DND-41 (cell line): ENCODE measurements at places on chromosomes 12 and 14.

DNA sequence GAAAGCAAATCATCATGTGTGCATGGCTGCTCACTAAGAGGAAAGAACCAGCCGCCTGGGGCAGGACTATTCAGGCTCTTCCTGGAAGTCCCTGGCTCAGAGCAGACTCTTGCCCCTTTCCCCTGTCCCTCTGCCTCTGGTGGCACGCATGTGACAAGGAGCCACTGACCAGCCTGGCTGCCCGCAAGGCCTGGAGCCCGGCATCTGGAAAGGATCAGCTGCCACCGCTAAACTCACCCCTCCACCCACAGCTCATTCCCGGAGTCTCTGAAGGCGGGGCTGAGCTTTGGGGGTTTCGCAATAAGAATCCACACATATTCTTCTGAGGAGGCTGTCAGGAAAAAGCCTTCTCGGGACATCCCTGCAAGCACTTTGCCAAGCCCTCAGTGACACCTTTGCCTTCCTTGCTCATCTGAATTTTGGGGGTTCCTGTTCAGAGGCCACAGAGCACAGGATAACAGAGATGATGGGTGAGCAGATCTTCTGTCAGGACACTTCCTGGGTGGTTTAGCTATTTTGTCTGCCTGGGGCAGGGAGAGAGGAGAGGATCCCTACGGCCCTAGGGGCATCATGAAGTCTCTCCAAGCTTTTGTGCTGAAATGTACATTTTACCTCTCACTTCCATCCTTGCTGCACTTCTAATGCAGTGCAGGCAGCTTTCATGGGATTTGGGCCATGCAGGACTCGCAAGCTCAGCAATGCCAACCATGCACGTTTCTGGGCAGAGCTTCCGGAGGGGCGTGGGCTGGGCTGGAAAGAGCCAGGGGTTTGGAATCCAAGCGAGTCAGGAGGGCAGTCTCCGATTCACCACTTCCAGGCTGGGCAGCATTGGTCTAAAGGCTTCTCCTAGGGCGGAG is 124.8 kb upstream of the MAP1LC3B2 start:
- no peak for DNase-seq

DNA sequence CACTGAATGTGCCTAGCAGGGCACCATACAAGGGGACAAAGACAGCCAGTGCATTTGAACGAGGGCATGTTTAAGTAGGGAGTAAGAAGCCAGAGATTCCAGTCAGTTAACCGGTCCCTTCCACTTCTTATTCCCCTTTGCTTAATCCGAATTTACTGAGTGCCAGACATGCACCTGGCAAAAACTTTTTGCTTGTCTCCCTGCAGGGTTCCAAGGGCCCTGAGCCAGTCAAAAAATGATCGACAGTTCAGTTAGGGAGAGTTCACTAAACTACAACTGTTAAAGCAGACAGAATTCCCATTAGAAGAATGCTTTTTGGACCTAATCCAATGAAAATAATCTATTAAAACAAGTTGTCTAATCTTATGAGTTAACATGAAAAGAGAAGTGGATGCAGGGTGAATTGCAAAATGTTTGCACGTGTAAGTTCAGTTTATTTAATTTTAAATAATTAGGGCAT is 193.8 kb downstream of the TMTC2 start:
- DNase-seq, result no peak

DNA sequence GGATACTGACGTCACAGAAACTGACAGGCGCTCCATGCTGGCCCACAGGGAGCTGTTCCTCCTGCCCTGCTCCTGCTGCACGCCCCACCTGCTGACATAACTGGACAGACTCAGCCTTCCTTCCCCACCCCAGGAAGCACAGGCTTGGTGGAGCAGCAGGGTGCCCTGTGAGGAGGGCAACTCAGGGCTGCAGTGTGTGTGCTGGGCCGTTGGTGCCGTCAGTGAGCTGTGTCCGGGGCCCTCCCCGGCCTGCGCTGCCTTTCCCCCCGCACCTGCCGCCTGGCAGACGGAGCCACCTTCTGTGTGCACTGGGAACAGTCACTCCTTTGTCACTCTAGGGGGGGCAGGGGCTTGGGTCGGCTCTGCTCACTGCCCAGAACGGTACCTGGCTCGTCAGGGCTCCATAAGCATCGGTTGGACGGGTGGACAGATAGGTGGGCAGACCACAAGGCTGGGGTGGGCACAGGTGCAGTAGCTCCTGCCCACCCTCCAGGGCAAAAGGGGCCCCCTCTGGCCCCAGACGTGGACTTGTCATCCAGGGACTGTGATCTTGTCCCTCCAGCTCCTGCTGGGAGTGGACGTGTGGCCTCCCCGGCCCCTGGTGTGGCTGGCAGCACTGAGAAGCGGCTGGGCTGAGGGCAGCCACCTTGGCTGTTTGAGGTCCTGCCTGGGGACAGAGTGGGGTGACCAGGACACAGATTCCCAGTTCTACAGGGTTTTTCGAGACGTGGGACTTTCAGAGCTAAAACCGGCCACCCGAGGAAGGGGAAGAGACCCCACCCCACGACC is 32.8 kb downstream of the FBRSL1 start:
- no peak for DNase-seq

DNA sequence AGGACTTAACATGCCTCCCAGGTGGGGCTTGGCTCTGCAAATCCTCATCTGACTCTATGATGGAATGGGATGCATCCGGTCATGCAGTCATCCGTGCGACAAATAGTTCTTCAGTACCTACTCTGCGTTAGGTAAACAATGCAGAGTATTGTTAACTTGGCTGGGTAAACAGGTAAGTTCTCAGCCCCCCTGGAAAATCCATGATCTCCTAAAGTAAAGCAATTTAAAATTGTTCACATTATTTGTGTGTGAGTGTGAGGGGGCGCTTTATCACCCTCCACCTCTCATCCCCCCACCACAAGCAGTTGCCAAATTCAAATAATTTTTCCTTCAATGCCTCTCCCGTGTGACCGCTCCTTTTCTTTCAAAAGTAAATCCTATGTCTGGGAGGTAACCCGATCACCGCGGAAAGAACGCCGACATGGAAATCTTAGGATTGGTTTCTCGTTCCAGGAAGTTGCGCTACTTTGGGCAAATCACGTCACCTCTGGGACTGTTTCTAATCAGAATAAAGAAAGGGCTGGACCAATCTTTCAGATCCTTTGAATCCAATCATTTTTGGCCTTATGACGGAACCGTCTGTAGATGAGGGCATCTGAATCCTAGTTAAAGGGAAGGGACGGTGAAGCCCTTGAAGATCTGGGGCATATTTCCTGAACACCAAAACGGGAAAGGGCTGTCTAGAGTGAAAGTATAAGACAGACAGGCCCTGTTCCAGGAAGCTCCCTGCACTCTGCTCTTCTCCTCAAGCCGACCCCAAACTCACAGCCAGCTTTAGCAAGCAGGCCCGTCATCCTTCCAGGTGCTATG is 44.0 kb upstream of the SINHCAF start:
- no peak for DNase-seq

GRCh38 chr12:44240186-44240585 is 404.3 kb downstream of the TMEM117 start:
- DNase-seq, result no peak

DNA sequence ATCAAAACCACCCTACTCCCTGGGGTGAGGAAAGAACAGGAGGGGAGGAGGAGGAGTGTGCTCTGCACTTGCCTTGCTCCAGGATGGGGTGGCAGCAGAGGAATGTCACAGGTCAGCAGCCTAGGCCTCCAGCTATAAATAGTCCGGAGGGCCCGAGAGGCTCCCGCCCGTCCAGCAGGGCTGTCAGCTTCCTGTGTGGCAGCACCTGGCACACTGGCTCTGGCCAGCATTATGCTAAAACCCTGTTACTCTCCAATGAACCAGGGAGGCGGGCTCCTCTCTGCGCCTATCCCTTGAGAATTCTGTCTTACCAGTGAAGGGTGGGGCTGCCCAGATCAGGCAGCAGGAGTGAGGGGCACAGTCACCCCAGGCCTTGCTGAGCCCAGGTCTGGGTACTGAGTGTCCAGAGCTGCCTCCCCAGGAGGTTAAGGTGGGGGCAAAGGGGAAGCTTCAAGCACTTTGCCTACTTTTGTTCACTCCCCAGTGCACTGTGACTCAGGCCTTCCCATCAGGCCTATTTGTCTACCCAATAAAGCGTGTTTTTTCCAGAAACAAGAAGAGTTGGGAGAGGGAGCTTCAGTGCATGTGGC is 1.2 kb upstream of the COX14 start:
- DNase-seq, result no peak

GRCh38 chr14:57760896-57761295 is 105.0 kb downstream of the SLC35F4 start:
- DNase-seq, result no peak

GRCh38 chr14:102171173-102172020 is 31.7 kb downstream of the WDR20 start:
- no peak for DNase-seq

DNA sequence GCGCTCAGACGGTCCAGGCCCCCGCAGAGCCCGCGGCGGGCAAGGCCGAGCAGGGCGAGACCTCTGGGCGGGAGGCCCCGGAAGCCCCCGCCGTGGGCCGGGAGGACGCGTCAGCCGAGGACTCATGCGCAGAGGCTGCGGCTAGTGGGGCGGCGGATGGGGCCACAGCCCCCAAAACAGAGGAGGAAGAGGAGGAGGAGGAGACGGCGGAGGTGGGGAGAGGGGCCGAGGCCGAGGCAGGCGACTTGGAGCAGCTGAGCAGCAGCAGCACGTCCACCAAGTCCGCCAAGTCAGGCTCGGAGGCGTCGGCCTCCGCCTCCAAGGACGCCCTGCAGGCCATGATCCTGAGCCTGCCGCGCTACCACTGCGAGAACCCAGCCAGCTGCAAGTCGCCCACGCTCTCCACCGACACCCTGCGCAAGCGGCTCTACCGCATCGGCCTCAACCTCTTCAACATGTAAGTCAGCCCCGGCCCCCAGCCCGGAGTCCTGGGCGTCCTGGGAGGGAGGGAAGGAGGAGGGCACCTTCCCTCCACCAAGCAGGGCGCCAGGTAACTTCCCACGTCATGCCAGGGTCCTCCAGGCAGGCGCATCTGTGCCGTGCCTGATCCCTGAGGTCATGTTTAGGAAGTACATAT is 72.4 kb downstream of the IQSEC3 start:
- DNase-seq, result no peak
